Ammon's horn (tissue), 1 donor: ENCODE measurements at places on chromosomes 6 and 20.
A peak's percentile ranks its signal among the peaks of the same experiment; 100 is the strongest.

DNA sequence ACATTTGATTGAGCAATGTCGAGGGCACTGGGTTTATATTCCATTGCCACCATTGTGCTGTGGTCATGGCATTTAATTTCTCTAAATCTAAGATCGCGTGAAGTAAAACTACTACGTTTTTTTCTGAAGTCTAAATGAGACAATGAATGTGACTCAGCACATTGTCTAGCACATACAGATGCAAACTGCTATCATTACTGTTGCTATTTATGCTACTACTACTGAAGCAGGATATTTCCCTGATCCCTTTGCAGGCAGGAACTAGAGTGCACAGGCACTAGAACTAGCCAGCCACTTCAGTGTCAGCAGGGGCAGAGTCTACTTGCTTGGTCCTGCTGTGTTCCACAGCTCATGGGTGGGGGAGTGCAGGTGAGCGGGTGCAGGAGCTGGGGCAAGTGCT lies 449.7 kb downstream of the CDKAL1 start:
- DNase-seq, result no peak

- DNase-seq, result no peak
Measured at GRCh38 chr6:69622230-69622629, 174.6 kb downstream of the LMBRD1 start.

GRCh38 chr6:105164418-105164817 lies 15.4 kb downstream of the POPDC3 start:
- DNase-seq, result peak; percentile 15

- DNase-seq, result no peak
Measured at GRCh38 chr6:131549811-131550210, 23.2 kb upstream of the ARG1 start.

- no peak for DNase-seq
Measured at GRCh38 chr6:77368660-77369313, 94.5 kb downstream of the HTR1B start.

GRCh38 chr6:22152841-22153240 lies 144.0 kb downstream of the PRL start:
- DNase-seq, result no peak

DNA sequence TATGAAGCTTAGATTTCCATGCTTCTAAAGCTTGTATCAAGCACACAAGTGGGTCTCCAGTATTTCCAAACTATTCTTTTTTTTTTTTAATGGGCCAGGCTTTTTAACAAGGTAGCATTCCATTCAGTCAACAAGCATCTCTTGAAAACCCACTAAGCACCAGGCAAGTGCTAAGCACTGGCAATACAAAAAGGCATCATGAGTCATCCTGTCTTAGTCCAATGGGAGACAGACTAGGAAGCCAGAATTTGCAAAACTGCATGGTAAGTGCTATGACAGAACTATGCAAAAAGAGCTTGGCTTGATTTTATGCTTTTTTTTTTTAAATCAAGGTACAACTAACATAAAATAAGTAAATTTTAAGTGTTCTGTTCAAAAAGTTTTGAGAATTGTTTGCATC lies 109.3 kb upstream of the DST start:
- no peak for DNase-seq

DNA sequence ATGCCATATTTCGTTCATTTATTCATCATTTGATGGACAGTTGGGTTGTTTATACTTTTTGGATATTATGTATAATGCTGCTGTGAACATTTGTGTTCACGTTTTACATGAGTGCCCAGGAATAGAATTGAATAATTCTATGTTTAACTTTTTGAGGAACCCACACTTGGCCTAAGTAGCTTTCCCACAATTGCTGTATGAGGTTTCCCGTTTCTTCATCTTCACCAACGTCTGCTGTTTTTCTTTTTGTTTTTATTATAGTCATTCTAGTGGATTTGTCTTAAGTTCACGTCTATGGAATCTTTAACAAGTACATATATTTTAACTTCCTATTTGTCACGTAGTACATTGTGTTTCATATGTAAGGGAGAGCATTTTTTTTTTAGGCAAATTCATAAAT lies 110.3 kb downstream of the JARID2 start:
- DNase-seq, result no peak

GRCh38 chr6:321536-322258 lies 29.4 kb downstream of the DUSP22 start:
- DNase-seq, result no peak

DNA sequence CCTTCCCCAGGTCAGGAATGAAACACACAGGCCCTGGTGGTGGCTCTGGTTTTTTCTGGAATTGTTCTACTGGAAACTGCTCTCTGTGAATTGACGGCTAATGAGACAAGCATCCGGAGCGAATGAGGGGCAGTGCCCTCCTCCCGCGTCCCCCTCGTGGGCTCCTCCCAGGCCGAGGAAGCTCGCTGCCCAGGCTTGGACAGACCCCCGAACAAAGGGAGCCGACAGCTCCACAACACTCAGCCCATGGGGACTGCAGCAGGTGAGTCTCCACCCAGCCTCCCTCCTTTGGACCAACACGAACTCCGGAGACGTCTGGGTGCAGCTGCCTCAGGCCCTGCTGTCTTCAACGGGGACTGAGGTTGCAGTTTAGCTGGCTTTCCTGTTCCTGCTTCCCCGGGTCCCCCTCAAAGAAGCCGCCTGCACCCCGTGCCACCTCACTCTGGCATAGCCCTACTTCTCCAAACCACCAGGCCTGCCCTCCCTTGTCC lies 31.3 kb upstream of the AFDN start:
- DNase-seq, result no peak
